ENCODE measurements at places on chromosomes 5 and 9.
A peak's percentile ranks its signal among the peaks of the same experiment; 100 is the strongest.

GRCh38 chr5:35158622-35159369 is 71.5 kb downstream of the PRLR start:
- DNase-seq = no peak

DNA sequence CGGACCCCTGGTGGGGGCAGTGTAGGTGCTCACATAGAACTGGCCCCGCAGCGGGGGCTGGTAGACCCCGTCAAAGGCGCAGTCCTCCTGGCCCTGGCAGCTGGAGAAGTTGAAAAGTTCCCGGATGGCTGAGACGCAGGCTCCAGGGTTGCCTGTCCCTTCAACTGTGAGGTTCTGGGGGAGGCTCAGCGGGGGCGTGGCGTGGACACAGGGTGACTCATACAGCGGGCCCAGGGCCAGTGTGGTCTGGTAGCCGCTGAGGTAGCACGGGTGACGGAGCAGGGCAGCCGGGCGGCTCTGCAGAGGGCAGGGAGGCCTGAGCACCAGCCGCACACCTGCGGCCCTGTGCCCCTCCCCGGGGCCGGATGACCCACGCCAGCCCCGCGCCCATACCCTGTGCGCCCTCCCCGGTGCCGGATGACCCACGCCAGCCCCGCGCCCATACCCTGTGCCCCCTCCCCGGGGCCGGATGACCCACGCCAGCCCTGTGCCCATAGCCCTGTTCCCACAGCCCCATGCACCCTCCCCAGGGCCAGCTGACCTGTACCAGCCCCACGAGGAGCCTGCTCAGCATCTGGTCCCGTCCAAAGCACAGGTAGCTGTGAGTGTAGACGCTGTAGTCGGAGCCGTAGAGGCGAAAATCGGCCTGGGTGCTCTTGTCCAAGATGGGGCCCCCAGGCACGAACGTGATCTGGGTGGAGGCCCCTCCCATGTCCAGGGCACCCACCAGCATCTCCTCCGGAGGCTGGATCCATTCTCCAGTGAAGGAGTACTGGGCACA is 5.0 kb downstream of the ENTPD8 start:
- DNase-seq = peak; percentile 96

GRCh38 chr9:111658943-111659342 is 2.5 kb upstream of the GNG10 start:
- DNase-seq = no peak

DNA sequence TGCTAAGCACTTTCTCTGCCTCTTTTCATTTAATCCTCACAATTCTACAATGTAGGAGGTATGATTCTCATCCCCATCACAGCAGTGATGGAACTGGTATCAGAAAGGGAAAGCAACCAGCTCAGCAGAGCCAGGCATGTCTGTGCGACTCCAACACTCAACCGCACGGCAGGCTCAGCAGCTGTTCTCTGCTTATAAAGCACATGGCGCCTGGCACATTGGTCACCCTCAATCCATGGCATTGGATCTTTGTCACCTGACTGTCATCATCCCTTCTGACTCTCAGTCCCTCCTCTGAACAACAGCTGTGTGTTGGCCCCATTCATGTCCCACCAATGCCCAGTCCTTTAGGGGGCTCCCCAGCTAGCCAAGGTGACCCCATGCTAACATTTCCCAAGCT is 45.1 kb upstream of the HAND1 start:
- DNase-seq = no peak

GRCh38 chr5:138109463-138110265 is 25.8 kb downstream of the WNT8A start:
- peak; percentile 20 for DNase-seq

DNA sequence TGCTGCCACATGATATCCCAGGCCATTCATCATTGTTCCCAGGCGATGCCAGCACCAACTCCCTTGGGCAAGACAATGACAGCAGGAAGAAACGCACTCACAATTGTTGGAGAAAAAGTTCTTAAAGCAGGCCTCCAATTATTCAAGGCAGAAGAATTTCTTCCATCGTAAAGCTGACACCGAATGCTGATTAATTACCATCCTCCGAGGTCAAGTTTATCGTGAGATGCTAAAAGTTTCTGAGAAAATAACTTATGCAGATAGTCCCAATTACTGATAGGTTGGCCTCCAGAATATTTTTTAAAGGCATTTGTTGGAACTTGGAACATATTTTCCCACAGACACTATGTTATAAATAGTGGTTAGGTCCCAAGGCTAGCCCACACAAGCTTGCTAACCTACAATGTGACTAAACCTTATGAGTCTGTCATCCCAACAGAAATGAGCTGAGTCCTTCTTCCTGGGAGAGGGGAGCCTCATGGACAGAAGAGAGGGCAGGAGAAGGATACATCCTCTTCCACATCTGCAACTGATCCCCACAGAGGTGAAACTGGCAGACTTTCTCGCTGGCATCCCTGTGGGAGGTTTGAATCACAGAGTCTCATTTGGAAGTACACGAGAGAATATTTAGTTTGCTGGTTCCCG is 202.4 kb upstream of the TBC1D2 start:
- no peak for DNase-seq

- no peak for DNase-seq
These were observed 715.5 kb downstream of the TLR4 start for GRCh38 chr9:118419676-118420075.

DNA sequence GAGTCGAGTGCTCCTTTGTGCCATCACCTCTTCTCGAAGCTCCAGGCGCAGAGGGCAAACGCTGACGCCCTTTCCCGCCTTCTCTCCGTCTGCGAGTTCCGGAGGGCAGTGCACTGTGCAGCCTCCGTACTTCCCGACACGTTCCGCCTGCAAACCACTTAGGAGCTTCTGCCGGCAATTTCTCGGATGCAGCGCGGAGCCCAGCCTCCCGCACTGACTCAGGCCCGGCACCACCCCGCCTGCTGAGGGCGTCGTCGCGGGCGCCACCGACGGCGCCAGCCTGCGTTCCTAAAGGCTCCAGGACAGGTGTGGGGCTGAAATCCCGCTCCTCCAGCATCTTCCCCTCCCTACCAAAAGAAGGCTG is 9.3 kb upstream of the TRIM36 start:
- no peak for DNase-seq

All from astrocyte of the hippocampus (primary cell).